ENCODE measurements at places on chromosomes 11 and 22. TPM values are rescaled to one million over a fixed set of nuclear protein-coding genes. Genes with fewer than 3 reads are reported as not detected.

DNA sequence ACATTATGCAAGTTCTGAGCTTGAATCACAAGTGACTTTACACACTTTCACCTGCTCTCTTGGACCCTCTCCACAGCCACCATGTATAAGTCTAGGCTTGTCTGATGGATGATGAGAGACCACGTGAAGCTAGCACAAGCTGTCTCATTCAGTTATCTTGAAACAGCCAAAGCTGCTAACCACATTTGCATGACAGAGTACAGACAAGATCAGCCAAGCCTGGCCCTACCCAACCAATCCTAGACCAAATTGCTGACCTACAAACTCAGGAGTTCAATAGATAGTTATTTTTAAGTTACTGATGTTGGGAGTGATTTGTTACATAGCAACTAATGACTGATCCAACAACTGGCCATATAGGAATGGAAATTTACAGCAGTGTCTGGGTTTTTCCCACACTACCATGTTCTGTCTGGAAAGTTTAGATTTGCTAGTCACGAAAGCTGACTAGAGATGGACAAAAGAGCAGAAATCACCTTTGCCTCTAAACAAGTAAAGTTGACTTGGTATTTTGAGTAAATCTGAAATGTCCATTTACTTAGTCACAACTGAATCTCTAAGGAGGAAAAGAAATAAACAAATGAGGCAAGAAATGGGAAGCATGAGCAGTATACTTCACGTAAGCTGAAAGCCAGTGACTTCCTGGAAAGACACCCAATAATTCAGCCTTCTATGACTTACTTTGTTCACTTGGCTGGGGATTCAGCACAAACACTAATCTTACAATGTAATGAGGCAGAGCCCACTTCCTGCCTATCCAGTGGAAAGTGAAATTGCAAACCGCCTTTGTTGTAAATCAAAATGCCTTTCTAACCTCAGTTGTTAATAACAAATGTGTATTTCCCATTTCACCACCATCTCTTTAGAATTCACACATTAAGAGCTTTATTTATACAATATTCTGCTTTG lies 101.7 kb downstream of the FAM181B start:
- no peak overlapping the region for H3K4me3 ChIP-seq
- no peaks in the 10 kb centered on the region for H3K4me1 ChIP-seq
- H3K27me3 ChIP-seq, result no peaks in the 10 kb centered on the region
- H3K27ac ChIP-seq, result no peak overlapping the region

- DNase-seq, result no peak
- no peak overlapping the region for H3K4me3 ChIP-seq
- no peaks in the 10 kb centered on the region for H3K27me3 ChIP-seq
- peaks cover 15% of the 10 kb centered on the region for H3K4me1 ChIP-seq
- H3K36me3 ChIP-seq, result peaks cover 60% of the 10 kb centered on the region
- H3K27ac ChIP-seq, result no peak overlapping the region
These were observed 2.9 kb upstream of the HMBS start for GRCh38 chr11:119081682-119082260.

DNA sequence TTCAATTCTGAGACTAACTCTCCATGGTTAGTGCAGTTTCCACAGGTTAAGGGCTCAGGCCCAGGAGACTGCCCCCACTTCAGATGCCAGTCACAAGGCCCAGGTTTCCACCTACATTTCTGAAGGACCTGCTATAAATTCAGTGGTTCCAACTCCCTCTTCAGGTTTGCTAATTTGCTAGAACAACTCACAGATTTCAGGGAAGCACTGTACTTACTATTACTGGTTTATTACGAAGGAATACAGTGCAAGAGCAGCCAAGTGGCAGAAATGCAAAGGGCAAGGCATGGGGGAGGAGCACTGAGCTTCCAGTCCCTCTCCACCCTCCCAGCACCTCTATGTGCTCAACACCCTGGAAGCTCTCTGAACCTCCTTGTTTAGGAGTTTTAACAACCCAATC lies 39.3 kb upstream of the SPON1 start:
- no peak for DNase-seq
- H3K27ac ChIP-seq, result no peak overlapping the region
- H3K4me1 ChIP-seq, result peaks cover 14% of the 10 kb centered on the region
- no peak overlapping the region for H3K4me3 ChIP-seq

GRCh38 chr11:62004473-62004872 lies 37.0 kb upstream of the FTH1 start:
- no peaks in the 10 kb centered on the region for H3K36me3 ChIP-seq
- peaks cover 11% of the 10 kb centered on the region for H3K4me1 ChIP-seq
- peak overlapping the region; percentile 18 for H3K27ac ChIP-seq
- no peaks in the 10 kb centered on the region for H3K27me3 ChIP-seq

- DNase-seq, result no peak
- no peak overlapping the region for H3K4me3 ChIP-seq
- H3K27ac ChIP-seq, result no peak overlapping the region
- H3K36me3 ChIP-seq, result no peaks in the 10 kb centered on the region
- H3K4me1 ChIP-seq, result peaks cover 8% of the 10 kb centered on the region
These were observed 24.1 kb downstream of the GRAMD1B start for GRCh38 chr11:123454060-123454651.

DNA sequence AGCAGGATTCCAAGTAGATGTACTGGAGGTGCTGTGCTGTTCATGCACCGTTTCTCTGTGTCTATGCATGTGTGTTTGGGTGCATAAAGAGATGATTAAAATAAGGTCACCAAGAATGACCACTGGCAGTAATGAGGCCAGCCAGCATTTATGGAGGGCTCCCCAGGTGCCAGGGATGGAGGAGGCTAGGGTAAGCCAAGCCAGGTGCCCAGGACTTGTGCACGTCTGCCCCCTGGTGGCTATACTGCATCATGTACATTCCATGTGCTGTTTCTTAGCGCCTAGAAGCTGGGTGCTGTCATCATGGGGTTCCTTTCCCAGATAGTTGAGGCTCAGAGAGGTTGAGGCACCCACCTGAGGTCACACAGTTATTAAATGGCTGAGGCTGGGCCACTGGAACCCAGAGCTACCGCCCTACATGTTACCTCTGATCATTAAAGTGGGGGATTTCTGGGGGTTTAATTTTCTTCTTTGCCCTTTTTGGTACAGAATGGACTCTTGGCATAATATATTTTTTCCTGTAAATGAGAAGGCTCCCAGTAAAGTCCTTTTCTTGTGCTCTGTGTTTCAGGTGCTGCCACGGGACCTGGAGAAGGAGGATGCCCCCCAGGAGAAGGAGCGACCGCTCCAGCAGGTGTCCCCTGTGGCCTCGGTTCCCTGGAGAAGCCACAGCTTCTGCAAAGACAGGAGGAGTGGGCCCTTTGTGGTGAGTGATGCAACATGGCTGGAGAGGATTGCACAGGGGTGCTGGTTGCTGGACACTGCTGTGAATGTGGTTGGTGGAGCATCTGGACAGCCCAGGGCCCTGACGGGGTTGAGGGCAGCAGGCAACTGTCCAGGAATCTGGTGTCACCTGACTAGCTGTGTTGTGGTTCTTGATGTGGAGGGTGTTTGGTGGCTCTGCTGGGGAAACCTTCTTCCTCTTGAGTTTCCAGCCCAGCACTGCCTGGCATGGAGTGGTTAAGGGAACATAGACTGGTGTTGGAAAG lies 96.4 kb downstream of the KIAA1671 start:
- H3K27ac ChIP-seq, result no peak overlapping the region
- H3K27me3 ChIP-seq, result no peaks in the 10 kb centered on the region
- peaks cover 15% of the 10 kb centered on the region for H3K36me3 ChIP-seq
- H3K4me3 ChIP-seq, result no peak overlapping the region

DNA sequence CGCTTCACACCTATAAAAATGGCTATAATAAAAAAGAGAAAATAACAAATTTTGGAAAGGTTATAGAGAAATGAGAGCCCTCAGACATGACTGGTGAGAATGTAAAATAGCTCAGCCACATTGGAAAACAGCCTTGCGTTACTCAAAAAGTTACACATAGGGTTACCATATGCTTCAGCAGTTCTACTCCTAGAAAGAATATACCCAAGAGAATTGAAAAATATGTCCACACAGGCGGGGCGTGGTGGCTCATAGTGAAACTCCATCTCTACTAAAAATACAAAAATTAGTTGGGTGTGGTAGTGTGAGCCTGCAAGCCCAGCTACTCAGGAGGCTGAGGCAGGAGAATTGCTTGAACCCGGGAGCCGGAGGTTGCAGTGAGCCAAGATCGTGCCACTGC lies 7.6 kb upstream of the JHY start:
- H3K4me1 ChIP-seq, result no peaks in the 10 kb centered on the region
- no peaks in the 10 kb centered on the region for H3K27me3 ChIP-seq
- no peaks in the 10 kb centered on the region for H3K36me3 ChIP-seq
- no peak for DNase-seq
- no peak overlapping the region for H3K27ac ChIP-seq
- H3K4me3 ChIP-seq, result no peak overlapping the region

GRCh38 chr22:42866100-42866499 lies 9.0 kb upstream of the ARFGAP3 start:
- H3K36me3 ChIP-seq, result peaks cover 20% of the 10 kb centered on the region
- no peak overlapping the region for H3K4me3 ChIP-seq
- H3K4me1 ChIP-seq, result peaks cover 14% of the 10 kb centered on the region
- H3K27ac ChIP-seq, result no peak overlapping the region
- no peak for DNase-seq

- peaks cover 28% of the 10 kb centered on the region for H3K27me3 ChIP-seq
- peaks cover 23% of the 10 kb centered on the region for H3K4me1 ChIP-seq
- H3K27ac ChIP-seq, result peak within 1 kb of the TSS; percentile 65
- peak within 1 kb of the TSS; percentile 54 for H3K4me3 ChIP-seq
- no peak for DNase-seq
- H3K36me3 ChIP-seq, result no peaks in the 10 kb centered on the region
These were observed at the start of gene RAB3IL1 for GRCh38 chr11:61917334-61918109. TSS of gene RAB3IL1 (minus strand) at chr11:61917566. CDS start at chr11:61917367, 199 bp downstream.

GRCh38 chr22:19805821-19806212 lies 45.2 kb downstream of the TBX1 start:
- no peak overlapping the region for H3K27ac ChIP-seq
- peak; percentile 23 for DNase-seq
- no peak overlapping the region for H3K4me3 ChIP-seq
- H3K36me3 ChIP-seq, result no peaks in the 10 kb centered on the region
- H3K4me1 ChIP-seq, result peaks cover 9% of the 10 kb centered on the region
- no peaks in the 10 kb centered on the region for H3K27me3 ChIP-seq

- peaks cover 26% of the 10 kb centered on the region for H3K27me3 ChIP-seq
- no peaks in the 10 kb centered on the region for H3K4me1 ChIP-seq
- H3K4me3 ChIP-seq, result no peak overlapping the region
- no peaks in the 10 kb centered on the region for H3K36me3 ChIP-seq
- no peak for DNase-seq
These were observed 5.1 kb downstream of the INSC start for GRCh38 chr11:15119826-15120225.

- no peak overlapping the region for H3K27ac ChIP-seq
- no peak overlapping the region for H3K4me3 ChIP-seq
- no peaks in the 10 kb centered on the region for H3K27me3 ChIP-seq
- no peaks in the 10 kb centered on the region for H3K36me3 ChIP-seq
- peaks cover 9% of the 10 kb centered on the region for H3K4me1 ChIP-seq
These were observed 45.9 kb downstream of the TBX1 start for GRCh38 chr22:19806213-19807160.

DNA sequence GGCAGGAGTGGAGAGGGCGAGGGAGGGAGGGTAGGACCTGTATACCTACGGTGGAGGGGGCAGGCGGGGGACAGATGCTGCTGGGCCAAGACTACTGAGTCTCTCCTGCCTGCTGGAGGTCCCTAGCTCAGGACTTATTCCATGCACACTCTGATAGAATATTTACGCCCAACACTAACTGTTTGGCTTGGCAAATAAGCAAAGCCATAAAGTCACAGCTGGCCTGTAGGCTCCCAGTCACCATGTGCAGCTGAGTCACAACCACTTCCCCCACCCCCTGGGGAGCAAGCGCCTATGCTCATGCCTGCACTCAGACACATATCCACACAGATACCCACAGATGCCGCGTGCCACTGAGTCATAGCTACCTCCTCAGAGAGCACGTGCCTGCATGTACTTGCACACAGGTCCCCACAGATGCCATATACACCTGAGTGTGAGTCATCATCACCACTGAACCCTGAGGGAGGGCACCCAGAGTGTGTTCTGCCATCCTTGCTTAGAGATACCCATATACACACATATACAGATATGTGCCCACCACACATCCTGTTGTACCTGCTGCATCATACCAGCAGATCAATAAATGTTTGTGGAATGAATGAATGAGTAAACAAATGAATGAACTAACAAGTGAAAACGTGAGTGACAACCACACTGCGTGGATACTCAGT lies 95.8 kb downstream of the SWAP70 start:
- peaks cover 27% of the 10 kb centered on the region for H3K4me1 ChIP-seq
- no peaks in the 10 kb centered on the region for H3K27me3 ChIP-seq
- DNase-seq, result peak; percentile 65

GRCh38 chr11:18209058-18209457 lies 27.5 kb downstream of the SAA4 start:
- no peaks in the 10 kb centered on the region for H3K4me1 ChIP-seq
- no peak overlapping the region for H3K27ac ChIP-seq
- H3K36me3 ChIP-seq, result no peaks in the 10 kb centered on the region
- no peak for DNase-seq
- H3K4me3 ChIP-seq, result no peak overlapping the region

- no peak for DNase-seq
- no peak overlapping the region for H3K4me3 ChIP-seq
- H3K27ac ChIP-seq, result no peak overlapping the region
- H3K4me1 ChIP-seq, result peaks cover 14% of the 10 kb centered on the region
- H3K36me3 ChIP-seq, result no peaks in the 10 kb centered on the region
- H3K27me3 ChIP-seq, result no peaks in the 10 kb centered on the region
These were observed 29.8 kb upstream of the EED start for GRCh38 chr11:86214710-86215109.

GRCh38 chr11:14872032-14872431 lies 20.0 kb downstream of the CYP2R1 start:
- H3K27me3 ChIP-seq, result no peaks in the 10 kb centered on the region
- no peaks in the 10 kb centered on the region for H3K4me1 ChIP-seq
- no peak overlapping the region for H3K27ac ChIP-seq
- DNase-seq, result no peak
- peaks cover 21% of the 10 kb centered on the region for H3K36me3 ChIP-seq
- H3K4me3 ChIP-seq, result no peak overlapping the region

DNA sequence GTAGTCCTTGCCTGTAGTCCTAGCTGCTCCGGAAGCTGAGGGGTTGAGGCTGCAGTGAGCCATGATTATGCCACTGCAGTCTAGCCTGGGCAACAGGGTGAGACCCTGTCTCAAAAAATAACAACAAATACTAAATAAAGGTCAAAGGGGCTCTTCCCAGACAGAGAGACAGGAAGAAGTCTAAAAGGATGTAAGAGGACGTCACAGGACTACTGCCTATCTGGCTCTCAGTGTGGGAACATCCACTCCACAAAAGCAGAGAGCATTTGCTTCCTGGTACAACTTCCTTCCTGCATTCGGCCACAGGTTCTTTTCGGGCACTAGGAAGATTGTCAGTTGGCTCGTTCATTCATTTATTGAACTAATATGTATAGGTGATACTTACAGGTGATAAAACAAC lies 110.6 kb downstream of the SGSM3 start:
- no peak overlapping the region for H3K27ac ChIP-seq
- H3K4me3 ChIP-seq, result no peak overlapping the region
- H3K4me1 ChIP-seq, result peaks cover 36% of the 10 kb centered on the region
- H3K27me3 ChIP-seq, result no peaks in the 10 kb centered on the region

The CSNK2A3 gene
- total RNA-seq, result 2.6 TPM

The KIRREL3 gene
- total RNA-seq, result 0.15 TPM

The LMO2 gene
- 56.4 TPM for total RNA-seq

The POU2AF1 gene
- total RNA-seq, result 3.4 TPM

The ART5 gene
- 2.2 TPM for total RNA-seq

The SGSM1 gene
- 2.9 TPM for total RNA-seq

The CD3E gene
- total RNA-seq, result 9.9 TPM

Measured in lower lobe of right lung (tissue), 2 donors.